CD4-positive, alpha-beta T cell treated with Interleukin-4 for 1 hour (primary cell): ENCODE measurements at places on chromosomes 11 and 22.

GRCh38 chr11:1796413-1797011 lies 32.8 kb upstream of the CTSD start:
- DNase-seq = no peak

DNA sequence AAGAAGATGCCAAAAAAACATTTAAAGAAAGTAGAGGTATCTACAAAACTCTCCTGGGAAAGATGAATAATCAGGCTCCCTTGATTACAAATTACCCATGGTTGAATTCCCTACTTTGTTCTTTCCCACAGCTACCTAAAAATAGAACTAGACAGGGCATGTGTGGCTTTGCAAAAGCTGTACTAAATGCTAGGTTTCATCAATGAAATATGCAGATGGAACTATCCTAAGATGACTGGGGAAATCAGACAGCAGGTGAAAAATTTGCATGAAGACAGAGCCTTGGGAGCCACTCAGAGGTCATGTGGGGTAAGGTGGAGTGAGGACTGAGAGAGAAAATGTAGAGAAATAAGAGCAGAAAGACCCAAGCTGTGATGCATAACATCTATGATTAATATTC lies 14.7 kb downstream of the LAYN start:
- DNase-seq = no peak

- DNase-seq = no peak
These were observed 204.4 kb downstream of the ADAMTS15 start for GRCh38 chr11:130652671-130653335.

DNA sequence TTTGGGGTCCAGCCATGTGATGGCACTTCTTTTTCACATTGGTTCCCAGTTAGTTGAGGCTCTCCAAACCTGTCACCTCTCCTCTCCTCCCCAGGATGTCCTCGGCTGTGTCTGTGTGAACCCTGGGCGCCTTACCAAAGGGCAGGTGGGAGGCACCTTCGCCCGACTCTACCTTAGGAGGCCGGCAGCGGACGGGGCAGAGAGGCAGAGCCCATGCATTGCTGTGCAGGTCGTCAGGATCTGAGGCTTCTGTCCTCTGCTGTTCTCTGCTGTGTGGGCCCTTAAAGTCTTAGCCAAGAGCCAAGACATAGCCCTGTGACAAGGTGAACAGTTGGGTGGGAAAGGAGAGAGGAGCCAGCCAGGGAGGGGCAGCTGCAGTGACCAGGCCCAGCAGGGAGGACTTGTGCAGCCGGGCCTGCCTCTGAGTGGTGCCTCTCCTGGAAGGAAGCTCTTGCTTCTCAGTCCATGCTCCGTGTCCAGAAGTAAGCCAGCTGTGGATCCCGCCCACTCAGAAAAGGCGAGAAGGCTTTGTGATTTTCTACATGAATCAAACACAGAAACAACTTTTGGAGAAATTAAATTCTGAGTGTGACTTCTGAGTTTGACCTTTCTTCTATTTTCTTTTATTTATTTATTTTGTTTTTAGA lies 17.5 kb upstream of the CDC42EP2 start:
- no peak for DNase-seq

DNA sequence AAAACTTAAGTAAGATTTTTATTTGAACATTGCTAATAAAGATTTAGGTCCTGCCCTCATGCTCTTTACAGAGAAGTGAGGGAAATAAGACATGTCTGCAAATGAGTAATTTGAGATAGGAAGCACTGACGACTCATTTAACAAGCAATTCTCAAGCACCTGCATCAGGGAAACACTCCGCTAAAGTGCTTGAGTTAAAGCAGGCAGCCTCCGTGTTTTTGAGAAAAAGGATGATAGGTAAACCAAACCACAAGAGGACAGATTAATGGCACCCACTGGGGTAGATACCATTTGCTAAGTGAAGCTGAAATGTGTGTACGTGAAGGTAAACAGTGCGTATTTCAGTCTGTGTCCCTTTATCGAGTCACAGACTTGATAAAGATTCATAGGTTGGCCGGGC lies 184.6 kb upstream of the CARD18 start:
- no peak for DNase-seq

- DNase-seq = no peak
These were observed 145.0 kb upstream of the RAG2 start for GRCh38 chr11:36743039-36743438.

GRCh38 chr11:122685041-122685440 lies 29.5 kb downstream of the UBASH3B start:
- DNase-seq = no peak

DNA sequence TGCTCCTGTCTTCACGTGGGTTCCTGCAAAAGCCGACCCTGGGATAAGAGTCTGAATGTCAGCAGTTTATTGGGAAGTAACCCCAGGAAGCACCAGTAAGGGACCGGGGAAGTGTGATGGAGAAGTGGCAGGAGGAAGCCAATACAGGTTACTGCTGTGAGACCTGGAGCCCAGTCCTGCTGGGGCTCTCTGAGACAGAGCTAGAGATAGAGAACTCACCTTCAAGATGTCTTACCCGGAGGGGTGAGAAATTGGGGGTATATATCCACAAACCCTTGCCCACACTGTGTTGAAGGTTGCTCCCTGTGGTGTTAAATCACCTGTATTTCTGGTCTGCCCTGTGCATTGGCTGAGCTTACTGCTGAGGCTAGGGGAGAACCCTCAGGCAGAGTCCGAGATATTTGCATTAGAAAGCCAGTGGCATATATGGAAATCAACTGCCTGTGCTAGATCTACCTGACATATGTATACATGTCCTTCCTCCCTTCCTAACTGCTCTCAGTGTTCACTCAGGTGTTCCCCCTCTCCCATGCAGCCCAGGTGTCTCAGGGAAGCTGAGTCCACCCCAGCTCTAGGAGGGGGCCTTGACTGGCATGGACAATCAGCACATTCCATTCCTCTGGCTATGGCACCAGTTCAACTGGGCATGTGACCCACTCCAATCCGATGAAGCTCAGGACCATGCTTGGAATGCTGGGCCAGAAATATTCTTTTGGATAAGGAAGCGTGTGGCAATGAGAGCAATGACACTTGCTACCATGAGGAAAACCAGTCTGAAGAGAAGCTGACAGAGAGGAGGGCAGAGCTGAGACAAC lies 6.8 kb upstream of the MICAL2 start:
- no peak for DNase-seq

DNA sequence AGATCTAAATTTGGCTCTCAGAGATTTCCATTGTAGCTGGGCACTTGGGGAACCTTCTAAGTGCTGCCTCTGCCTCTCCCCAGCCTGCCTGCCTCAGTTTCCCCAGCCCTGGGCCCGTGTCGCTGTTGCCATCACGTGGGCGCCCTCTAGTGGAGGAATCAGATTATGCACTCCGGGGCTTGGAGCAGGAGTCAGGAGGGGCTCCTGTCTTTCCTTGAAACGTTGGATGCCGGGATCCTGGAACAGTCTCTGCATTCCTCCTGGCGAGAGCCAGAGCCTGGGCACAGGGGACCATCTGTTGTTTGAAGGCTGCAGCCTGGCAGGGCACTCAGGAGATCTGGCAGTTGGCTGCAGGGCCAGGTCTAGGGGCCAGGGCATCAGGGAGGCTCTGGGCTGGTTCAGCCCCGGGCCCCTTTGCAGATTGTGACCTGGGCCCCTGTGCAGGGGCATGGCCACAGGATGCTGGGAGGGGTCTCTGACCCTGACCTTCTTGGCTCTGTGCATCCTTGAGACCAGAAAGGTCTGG lies 71.6 kb downstream of the LRP5 start:
- peak; percentile 52 for DNase-seq

- no peak for DNase-seq
These were observed 133.8 kb downstream of the ATXN10 start for GRCh38 chr22:45805413-45805812.

DNA sequence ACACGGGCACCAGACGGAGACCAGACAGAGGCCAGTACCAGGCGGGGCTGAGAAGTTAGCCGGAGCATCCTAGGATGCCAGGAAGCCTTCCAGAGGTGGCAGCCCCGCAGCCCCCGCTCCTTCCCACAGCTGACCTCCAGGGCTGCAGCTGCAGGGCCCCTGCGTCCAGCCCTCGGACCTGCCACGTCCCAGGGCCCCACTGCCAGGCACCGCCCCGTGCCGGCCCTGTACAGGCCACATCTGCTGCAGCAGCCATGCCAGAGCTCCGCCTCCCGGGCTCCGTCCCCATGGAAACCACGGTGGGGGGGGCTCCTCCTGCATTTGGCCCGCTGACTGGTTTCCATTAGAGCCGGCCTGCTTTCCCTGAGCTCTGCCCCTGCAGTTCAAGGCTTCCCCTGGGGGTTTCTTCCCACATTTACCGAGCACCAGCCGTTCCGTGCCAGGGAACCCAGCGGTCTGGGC lies 62.5 kb upstream of the PPARA start:
- no peak for DNase-seq

DNA sequence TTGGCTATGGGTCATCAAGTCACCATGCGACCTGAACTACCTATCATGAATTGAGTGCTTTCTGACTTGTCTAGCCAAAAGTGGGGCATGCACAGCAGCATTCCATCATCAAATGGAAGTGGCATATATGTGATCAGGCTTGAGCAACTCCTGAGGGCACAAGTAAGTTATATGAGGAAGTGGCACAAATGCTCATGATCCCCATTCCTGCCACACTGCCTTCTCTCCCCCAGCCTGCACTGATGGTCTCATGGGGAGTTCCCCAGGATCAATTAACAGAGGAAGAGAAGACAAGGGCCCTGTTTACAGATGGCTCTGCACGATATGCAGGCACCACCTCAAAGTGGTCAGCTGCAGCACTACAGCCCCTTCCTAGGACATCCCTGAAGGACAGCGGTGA lies 21.8 kb downstream of the MS4A4E start:
- DNase-seq = no peak

DNA sequence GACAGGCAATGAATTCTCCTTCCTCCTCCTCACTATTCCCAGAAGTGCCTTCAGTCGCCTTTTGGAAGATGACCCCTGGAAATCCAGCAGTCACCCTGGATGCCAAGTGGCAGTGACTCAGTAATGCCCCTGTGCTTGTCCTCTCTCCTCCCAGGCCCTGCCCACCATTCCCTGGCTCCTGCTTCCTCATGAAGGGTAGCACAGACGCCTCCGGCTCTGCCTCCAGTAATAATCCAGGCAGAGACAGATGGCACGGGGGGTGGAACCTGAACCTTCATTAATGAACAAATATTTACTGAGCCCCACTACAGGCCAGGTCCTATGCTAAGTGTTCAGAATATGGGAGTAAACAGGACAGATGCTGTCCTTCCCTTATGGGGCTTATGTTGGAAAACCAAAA lies 23.2 kb downstream of the SYT13 start:
- no peak for DNase-seq

DNA sequence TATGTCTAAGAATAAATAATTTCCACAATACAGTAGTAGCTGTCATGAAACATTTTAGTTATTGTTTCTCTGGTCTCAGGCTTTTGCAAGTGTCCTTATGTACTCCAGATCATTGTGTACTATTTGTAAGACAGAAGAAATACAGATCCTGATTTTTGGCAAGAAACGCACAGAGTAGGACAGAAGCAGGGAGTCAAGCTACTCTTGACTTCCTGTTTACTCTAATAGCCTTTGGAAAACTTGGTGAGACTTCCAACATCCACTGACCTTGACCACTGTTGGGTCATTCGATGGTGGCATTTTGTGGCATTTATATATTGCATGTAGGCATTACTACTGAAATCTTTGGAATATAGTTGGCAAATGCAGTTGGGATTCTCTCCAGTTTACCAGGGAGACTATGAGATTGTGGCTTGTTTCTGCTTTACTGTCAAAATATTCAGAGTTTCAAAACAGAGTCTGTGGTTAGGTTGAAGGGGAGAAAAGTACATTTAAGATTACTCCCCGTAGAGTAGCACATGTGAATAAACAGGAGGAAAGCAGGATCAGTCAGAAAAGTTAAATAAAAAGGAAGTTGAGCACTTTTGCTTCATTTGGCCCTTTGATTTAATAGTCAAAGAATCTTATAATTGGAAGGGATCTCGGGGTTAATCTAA lies 726.1 kb upstream of the CCDC90B start:
- DNase-seq = no peak

DNA sequence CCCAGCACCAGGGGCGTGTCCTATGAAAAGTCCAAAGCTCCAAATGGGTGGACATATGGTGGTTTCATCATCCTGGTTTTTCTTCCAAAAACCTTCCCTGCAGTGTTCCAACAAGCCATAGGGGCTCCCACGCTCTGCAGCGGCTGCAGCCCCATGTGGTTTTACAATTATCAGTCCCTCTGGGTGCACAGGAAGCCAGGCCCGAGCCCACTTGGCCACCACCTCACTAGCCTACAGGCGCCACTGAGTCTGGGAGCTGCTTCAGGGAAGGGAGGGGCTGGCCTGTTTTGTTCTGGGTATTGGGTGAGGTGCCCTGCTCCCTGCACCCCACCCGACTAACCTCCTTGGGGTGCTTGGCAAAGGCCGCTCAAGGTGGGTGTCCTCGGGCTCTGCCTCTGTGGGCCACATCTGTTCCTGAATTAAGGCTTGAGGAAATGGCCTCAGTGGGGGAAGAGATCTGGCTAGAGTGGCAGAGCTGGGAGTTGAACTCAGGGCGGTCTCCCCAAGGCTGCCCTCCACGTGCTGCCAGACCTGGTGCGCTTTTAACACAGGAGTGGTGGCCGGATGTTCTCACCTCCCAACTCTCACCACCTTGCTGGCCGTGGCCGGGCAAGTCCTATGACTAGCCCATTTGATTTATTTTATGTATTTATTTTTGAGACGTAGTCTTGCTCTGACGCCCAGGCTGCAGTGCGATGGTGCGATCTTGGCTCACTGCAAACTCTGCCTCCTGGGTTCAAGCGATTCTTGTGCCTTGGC lies 5.3 kb upstream of the CDC42BPG start:
- no peak for DNase-seq

GRCh38 chr11:32400196-32400595 lies 35.1 kb downstream of the WT1 start:
- no peak for DNase-seq

DNA sequence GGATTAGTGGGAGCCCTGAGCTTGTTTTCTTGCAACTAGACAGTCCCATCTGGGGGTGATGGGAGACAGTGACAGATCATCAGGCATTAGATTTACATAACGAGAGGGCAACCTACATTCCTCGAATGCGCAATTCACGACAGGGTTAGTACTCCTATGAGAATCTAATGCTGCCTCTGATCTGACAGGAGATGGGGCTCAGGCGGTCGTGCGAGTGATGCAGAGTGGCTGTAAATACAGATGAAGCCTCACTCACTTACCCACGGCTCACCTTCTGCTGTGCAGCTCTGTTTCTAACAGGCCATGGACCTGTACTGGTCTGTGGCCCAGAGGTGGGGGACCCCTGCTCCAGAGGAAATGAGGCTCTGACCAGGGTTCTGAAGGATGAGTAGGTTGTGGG lies 125.5 kb downstream of the FBXO7 start:
- DNase-seq = no peak

- no peak for DNase-seq
These were observed 555.8 kb downstream of the BUD13 start for GRCh38 chr11:116217006-116217405.
